Ureter (tissue), 1 donor: ENCODE measurements at places on chromosomes 3 and 15. TPM values are rescaled to one million over a fixed set of nuclear protein-coding genes. Genes with fewer than 3 reads are reported as not detected.

EPHA6 gene
- total RNA-seq, result 13.2 TPM

CASR gene
- 0.08 TPM for total RNA-seq

SCN11A gene
- 34.5 TPM for total RNA-seq

CYP19A1 gene
- total RNA-seq, result 0.34 TPM

GOLGA6L10 gene
- 4.3 TPM for total RNA-seq

SI gene
- not detected for total RNA-seq

P2RY13 gene
- total RNA-seq, result 1.2 TPM

LDHAL6B gene
- not detected for total RNA-seq

GPR160 gene
- total RNA-seq, result 62.1 TPM

FAM3D gene
- 41.3 TPM for total RNA-seq

SLC12A1 gene
- total RNA-seq, result not detected

NOP10 gene
- 120 TPM for total RNA-seq

ZIC4 gene
- not detected for total RNA-seq

MESP2 gene
- total RNA-seq, result not detected

GPR62 gene
- total RNA-seq, result 0.57 TPM

SEC62 gene
- 146 TPM for total RNA-seq

GREM1 gene
- 26.0 TPM for total RNA-seq

TTC23 gene
- total RNA-seq, result 28.5 TPM

MORC1 gene
- not detected for total RNA-seq

ASB14 gene
- not detected for total RNA-seq

POC1A gene
- 3.6 TPM for total RNA-seq

CELF6 gene
- total RNA-seq, result 3.4 TPM

ERC2 gene
- total RNA-seq, result 1.1 TPM

HEXA gene
- 107 TPM for total RNA-seq

TMEM158 gene
- 6.5 TPM for total RNA-seq

SPSB4 gene
- total RNA-seq, result 0.47 TPM

SOX14 gene
- not detected for total RNA-seq

SLC28A2 gene
- not detected for total RNA-seq

HHLA2 gene
- not detected for total RNA-seq

NCK1 gene
- 42.0 TPM for total RNA-seq

SYNM gene
- 189 TPM for total RNA-seq

CHRD gene
- 16.8 TPM for total RNA-seq

TBC1D23 gene
- 44.7 TPM for total RNA-seq

TMEM108 gene
- total RNA-seq, result 1.5 TPM

IREB2 gene
- total RNA-seq, result 57.8 TPM

C3orf80 gene
- 2.2 TPM for total RNA-seq

IMPG2 gene
- 0.31 TPM for total RNA-seq

LRRC2 gene
- 0.81 TPM for total RNA-seq

VIPR1 gene
- 72.7 TPM for total RNA-seq

TMOD2 gene
- 9.2 TPM for total RNA-seq

CPLX3 gene
- total RNA-seq, result not detected

KIF15 gene
- total RNA-seq, result 0.83 TPM

MUC4 gene
- 0.08 TPM for total RNA-seq

HCN4 gene
- total RNA-seq, result 0.08 TPM

EPHA3 gene
- 11.4 TPM for total RNA-seq

CDHR4 gene
- 0.62 TPM for total RNA-seq

CATSPER2 gene
- total RNA-seq, result 17.2 TPM

MYZAP gene
- 29.3 TPM for total RNA-seq

CCDC14 gene
- total RNA-seq, result 52.0 TPM

REC114 gene
- total RNA-seq, result not detected

CHP1 gene
- total RNA-seq, result 146 TPM

ROPN1B gene
- 1.4 TPM for total RNA-seq

CYP1A2 gene
- total RNA-seq, result not detected

SCG3 gene
- 0.18 TPM for total RNA-seq

PLCH1 gene
- total RNA-seq, result 7.8 TPM

ALG1L2 gene
- 0.99 TPM for total RNA-seq

GATM gene
- 47.6 TPM for total RNA-seq

DNAH12 gene
- 0.70 TPM for total RNA-seq

UNC13C gene
- total RNA-seq, result 4.1 TPM
